ENCODE measurements at places on chromosomes 13 and 19. TPM values are rescaled to one million over a fixed set of nuclear protein-coding genes. Genes with fewer than 3 reads are reported as not detected.

FFAR1 gene
- not detected for total RNA-seq

CUL4A gene
- 67.3 TPM for total RNA-seq

C19orf18 gene
- total RNA-seq = not detected

PCDH9 gene
- total RNA-seq = 6.8 TPM

LGALS7B gene
- not detected for total RNA-seq

ATP13A1 gene
- total RNA-seq = 23.0 TPM

ADAMTS10 gene
- 18.8 TPM for total RNA-seq

WDR88 gene
- total RNA-seq = not detected

GPX4 gene
- total RNA-seq = 139 TPM

MAP4K1 gene
- total RNA-seq = under 0.01 TPM

IGFL3 gene
- total RNA-seq = not detected

LMTK3 gene
- not detected for total RNA-seq

ZNF571 gene
- total RNA-seq = 4.7 TPM

KANK3 gene
- 10.4 TPM for total RNA-seq

AMH gene
- 0.52 TPM for total RNA-seq

TIMM44 gene
- total RNA-seq = 36.0 TPM

CILP2 gene
- total RNA-seq = 11.0 TPM

DPF1 gene
- 1.0 TPM for total RNA-seq

KLK13 gene
- total RNA-seq = not detected

LCP1 gene
- total RNA-seq = 25.6 TPM

BST2 gene
- total RNA-seq = 11.5 TPM

FREM2 gene
- 7.8 TPM for total RNA-seq

GPR180 gene
- 6.3 TPM for total RNA-seq

PLK5 gene
- not detected for total RNA-seq

C19orf73 gene
- total RNA-seq = not detected

LILRA1 gene
- not detected for total RNA-seq

CFAP97D2 gene
- not detected for total RNA-seq

ZNF415 gene
- 3.7 TPM for total RNA-seq

Data from skeletal muscle tissue (tissue), 5 donors.